ENCODE measurements at places on chromosomes 16 and 17. TPM values are rescaled to one million over a fixed set of nuclear protein-coding genes. Genes with fewer than 3 reads are reported as not detected.

Gene SLC47A1
- total RNA-seq, result 0.65 TPM

GRCh38 chr17:77421630-77421972, 280.8 kb downstream of the SEC14L1 start:
- peaks cover 45% of the 10 kb centered on the region for H3K4me1 ChIP-seq
- H3K4me3 ChIP-seq, result peak overlapping the region; percentile 53
- H3K36me3 ChIP-seq, result no peaks in the 10 kb centered on the region
- peak overlapping the region; percentile 43 for H3K27ac ChIP-seq
- no peak for DNase-seq
- H3K27me3 ChIP-seq, result no peaks in the 10 kb centered on the region

DNA sequence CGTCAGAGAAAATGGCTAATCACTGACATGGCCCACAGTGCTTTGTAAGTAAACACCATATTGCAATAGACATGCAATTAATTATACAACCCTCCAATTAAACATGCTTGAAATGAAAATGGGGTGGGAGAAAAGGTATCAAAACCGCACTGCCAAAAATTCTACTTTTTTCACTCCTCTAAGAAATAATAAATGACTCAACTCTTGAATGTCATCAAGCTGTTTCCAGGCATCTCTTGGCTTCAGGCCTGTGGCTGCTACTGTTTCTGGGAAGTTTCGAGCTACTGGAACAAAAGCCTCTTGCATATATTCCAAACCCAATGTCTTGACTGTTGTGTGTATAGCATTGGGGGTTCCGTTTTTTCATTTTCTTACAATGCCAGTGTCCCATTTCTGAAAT, 412.6 kb downstream of the RBFOX1 start:
- H3K4me3 ChIP-seq, result no peak overlapping the region
- no peaks in the 10 kb centered on the region for H3K4me1 ChIP-seq
- H3K36me3 ChIP-seq, result no peaks in the 10 kb centered on the region
- no peak overlapping the region for H3K27ac ChIP-seq

DNA sequence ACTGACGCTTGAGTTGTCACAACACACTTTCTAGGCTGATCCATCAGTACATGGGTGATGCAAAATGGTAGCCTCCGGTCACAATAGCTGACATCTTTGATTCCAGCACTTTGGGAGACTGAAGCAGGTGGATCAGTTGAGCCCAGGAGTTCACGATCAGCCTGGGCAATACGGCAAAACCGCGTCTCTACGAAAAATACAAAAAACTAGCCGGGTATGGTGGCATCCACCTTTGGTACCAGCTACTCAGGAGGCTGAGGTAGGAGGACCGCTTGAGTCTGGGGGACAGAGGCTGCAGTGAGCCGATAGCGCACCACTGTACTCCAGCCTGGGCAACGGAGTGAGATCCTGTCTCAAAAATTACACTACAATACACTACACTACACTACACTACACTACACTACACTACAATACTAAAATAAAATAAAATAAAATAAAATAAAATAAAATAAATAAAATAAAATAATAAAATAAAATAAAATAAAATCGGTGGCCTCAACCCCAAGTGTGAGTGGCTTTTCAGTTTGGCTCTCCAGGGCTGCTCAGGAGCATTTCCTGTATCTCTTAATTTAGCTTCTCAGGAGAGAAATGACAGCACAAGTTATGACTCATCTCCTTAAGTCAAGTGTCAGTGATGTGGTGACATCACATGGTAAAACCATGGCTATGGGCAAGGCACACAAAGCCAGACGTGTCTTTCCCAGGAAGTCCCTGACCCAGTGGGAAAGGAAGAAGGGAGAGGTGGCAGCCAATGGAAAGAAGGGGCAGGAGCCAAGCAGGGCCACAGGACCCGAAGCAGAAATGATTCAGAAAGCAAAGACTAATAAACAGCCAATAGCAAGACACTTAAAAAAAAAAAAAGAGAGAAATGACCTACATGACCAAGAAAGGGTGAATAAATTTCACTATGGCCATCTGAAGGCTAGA, 75.3 kb upstream of the TBC1D3K start:
- peaks cover 25% of the 10 kb centered on the region for H3K4me1 ChIP-seq
- no peak overlapping the region for H3K27ac ChIP-seq
- H3K27me3 ChIP-seq, result peaks cover 15% of the 10 kb centered on the region

GRCh38 chr16:75377729-75378386, 55.4 kb downstream of the CFDP1 start:
- H3K27me3 ChIP-seq, result peaks cover 35% of the 10 kb centered on the region
- DNase-seq, result no peak
- peaks cover 3% of the 10 kb centered on the region for H3K36me3 ChIP-seq
- no peak overlapping the region for H3K4me3 ChIP-seq

DNA sequence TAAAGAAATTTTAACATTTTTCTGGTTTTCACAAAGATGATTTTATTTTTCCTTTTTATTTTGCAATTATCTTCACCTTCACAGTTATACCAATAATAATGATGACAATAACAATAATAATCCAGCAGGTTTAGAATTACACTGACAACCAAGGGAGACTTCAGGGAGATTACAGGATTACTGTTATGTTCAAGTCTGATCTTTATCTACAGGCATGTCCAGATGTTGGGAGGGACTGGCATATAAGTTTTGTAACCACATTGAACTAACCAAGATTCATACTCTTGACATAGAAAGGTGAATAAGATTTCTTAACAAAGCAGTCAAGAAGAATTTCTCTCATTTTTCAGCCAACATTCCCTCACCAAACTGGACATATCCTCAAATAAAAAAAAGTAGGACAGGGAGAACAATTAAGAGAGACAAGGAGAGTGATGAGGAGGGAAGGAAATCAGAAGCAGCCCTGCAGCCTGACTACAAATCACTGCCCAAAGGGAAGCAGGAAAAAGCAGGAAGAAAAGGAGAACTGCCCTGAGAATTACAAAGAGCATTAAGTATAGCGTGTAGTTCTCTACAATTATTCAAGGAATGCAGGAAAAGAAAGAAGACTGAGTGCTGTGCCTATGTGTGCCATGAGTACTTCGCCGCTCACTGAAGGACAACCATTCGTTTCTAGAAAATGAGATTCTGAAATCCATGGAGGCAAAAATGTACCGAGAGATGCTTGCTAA, 155.7 kb upstream of the C17orf78 start:
- no peak overlapping the region for H3K4me3 ChIP-seq
- no peaks in the 10 kb centered on the region for H3K27me3 ChIP-seq
- H3K36me3 ChIP-seq, result peaks cover 5% of the 10 kb centered on the region

Gene CD68
- total RNA-seq, result 10.3 TPM

- peaks cover 5% of the 10 kb centered on the region for H3K4me1 ChIP-seq
- H3K36me3 ChIP-seq, result peaks cover 24% of the 10 kb centered on the region
- H3K27me3 ChIP-seq, result no peaks in the 10 kb centered on the region
- H3K4me3 ChIP-seq, result no peak overlapping the region
These were observed 45.3 kb downstream of the KLHDC4 start for GRCh38 chr16:87720446-87720845.

GRCh38 chr17:37725021-37725595, 19.8 kb downstream of the HNF1B start:
- no peak overlapping the region for H3K27ac ChIP-seq
- peaks cover 9% of the 10 kb centered on the region for H3K27me3 ChIP-seq
- H3K4me1 ChIP-seq, result no peaks in the 10 kb centered on the region
- H3K36me3 ChIP-seq, result no peaks in the 10 kb centered on the region
- no peak for DNase-seq
- H3K4me3 ChIP-seq, result no peak overlapping the region

DNA sequence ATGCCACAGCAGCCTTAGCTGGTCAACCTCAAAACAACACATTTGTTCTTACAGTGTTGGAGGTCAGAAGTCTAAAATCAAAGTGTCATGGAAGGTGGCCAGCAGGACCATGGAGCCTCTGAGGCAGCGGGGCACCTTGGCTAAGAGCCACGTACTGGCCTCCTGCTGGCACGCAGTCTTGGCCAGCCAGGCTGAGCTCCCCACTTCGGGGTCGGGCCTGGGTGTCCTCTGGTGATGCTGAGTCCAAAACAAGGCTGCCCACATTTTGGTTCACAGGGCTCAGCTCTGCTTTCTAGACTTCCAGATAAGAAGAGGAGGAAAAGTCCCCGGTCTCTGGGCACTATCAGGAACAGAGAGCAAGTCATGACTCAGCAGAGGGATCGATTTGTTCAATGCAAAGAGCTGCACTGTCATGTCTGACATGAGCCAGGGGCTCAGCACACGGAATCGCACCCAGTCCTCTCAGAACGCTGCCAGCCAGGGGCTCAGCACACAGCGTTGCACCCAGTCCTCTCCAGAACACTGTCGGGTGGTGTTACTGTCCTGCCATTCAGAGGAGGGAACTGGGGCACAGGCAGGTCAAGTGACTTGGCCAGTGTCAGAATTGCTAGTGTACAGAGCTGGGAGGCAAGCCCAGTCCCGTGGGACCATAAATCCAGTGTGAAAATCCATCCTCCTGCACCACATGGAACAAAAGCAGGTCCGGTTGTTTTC, 2.5 kb downstream of the LGALS9 start:
- no peaks in the 10 kb centered on the region for H3K27me3 ChIP-seq
- H3K4me1 ChIP-seq, result peaks cover 48% of the 10 kb centered on the region
- DNase-seq, result no peak
- no peak overlapping the region for H3K4me3 ChIP-seq
- peaks cover 3% of the 10 kb centered on the region for H3K36me3 ChIP-seq

GRCh38 chr17:77322514-77323412, 182.0 kb downstream of the SEC14L1 start:
- peaks cover 64% of the 10 kb centered on the region for H3K4me1 ChIP-seq
- no peaks in the 10 kb centered on the region for H3K27me3 ChIP-seq
- H3K36me3 ChIP-seq, result no peaks in the 10 kb centered on the region
- no peak for DNase-seq

Data from activated T-cell treated with anti-CD3 and anti-CD28 coated beads, Interleukin-2, amount 50 U/mL, for 72 hours (primary cell).